ENCODE measurements at places on chromosomes 6 and 20.

GRCh38 chr6:149897015-149897697, 757 bp downstream of the RAET1E start:
- H3K27ac ChIP-seq: no peak overlapping the region
- DNase-seq: no peak
- H3K4me1 ChIP-seq: peaks cover 5% of the 10 kb centered on the region
- no peaks in the 10 kb centered on the region for H3K36me3 ChIP-seq
- peaks cover 75% of the 10 kb centered on the region for H3K27me3 ChIP-seq

GRCh38 chr6:167793421-167793820, 33.3 kb upstream of the AFDN start:
- no peak for DNase-seq
- no peaks in the 10 kb centered on the region for H3K36me3 ChIP-seq
- H3K4me3 ChIP-seq: no peak overlapping the region
- peaks cover 9% of the 10 kb centered on the region for H3K4me1 ChIP-seq
- H3K27me3 ChIP-seq: no peaks in the 10 kb centered on the region

GRCh38 chr20:41551011-41551705, 67.0 kb downstream of the CHD6 start:
- H3K4me1 ChIP-seq: no peaks in the 10 kb centered on the region
- H3K4me3 ChIP-seq: no peak overlapping the region
- no peaks in the 10 kb centered on the region for H3K27me3 ChIP-seq
- no peak overlapping the region for H3K27ac ChIP-seq

DNA sequence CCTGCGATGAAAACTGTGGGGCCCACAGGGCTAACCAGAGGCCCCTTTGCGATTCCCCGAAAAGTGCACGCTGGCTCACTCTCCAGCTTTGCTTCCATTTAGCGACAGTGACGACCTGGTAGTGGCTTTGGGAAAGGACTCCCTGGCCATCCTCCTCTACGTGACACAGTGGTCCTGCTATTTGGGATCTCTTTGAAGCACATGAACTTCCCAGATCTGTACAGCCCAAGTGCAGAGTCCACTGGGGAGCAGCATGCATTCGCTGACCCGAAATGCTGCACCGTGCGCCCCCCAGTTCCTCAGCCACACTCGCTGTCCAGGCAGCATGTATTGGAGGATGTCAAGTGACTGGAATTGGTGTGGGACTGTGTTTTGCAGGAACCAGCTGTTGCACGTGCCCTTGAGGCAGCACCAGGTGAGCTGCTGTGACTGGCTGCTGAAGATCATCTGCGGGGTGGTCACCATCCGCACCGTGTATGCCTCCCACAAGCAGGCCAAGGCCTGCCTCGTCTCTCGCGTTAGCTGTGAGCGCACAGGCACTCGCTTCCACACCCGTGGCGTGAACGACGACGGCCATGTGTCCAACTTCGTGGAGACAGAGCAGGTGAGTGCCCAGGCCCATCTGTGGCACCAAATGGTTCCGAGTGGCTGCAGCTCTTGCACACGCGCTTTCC, 51.6 kb downstream of the SYNJ2 start:
- H3K27me3 ChIP-seq: no peaks in the 10 kb centered on the region
- no peak overlapping the region for H3K4me3 ChIP-seq
- H3K36me3 ChIP-seq: peaks cover 33% of the 10 kb centered on the region
- DNase-seq: no peak
- no peak overlapping the region for H3K27ac ChIP-seq

All from mesothelial cell of epicardium (in vitro differentiated cells).